T follicular helper cell (primary cell): ENCODE measurements at places on chromosomes 5 and 9.
A peak's percentile ranks its signal among the peaks of the same experiment; 100 is the strongest.

- no peak for DNase-seq
Observed at GRCh38 chr9:33372900-33373299, 29.5 kb downstream of the AQP7 start.

DNA sequence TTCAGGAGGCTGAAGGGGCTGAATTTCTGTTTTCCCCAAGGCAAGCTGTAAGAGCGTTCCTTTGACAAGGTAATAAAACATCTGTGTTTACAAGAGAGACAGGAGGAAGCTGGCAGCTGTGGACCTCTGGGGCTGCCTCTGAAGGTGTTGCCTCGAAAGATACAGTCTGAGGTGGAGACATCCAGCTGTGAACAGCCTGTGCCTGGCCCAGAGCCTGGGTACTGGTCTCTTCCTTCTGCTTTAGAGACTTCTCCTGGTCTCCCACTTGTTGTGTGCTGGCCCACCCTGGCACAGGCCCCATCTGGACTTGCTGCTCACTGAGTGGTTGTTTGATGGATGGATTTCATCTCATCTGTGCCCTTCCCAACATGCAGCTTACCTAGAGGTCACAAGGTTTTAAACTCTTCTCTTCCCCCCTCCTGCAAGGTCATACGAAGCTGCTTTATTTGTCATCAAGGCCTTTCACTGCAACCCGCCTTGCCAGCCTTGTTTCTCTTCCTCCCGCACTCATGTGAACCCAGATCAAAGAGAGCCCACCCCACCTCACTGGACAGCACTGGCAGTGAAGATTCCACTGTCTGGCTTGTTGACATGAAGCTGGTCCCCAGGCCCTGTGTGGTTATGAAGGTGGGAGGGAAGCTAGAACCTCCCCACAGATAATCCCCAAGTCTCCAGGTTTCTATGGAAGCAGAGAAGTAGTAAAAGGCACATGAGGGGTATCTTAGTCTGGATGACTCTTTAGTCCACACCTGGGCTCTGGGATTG, 35.0 kb upstream of the ALDH1B1 start:
- DNase-seq: no peak

DNA sequence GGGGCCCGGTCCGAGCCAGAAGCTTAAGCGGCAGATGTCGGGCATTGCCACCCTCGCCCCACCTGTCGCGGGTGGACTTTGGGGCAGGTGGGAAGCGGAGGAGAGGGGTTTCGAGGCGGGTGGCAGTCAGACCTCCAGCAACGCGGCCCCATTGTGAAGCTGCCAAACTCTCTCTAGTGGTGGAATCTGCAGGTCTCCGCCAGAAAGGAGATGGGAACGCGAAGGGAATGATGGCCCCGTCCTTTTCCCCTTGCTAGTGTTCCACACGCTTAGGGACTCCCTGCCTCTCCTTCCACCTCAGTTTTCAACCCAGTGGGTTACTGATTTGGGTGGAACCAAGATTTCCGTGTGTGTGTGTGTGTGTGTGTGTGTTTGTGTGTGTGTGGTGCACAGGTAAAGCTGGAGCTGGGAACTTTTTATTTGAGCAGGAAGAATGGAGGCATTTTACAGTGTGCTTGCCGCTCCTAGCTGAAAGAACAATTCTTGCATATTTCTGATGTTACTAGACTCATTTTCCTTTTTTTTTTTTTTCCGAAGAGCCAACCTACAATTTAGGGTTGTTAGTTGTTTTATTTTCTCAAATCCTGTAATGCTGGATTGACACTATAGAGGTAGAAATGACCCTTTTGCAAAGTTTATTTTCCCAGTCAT, 1.3 kb downstream of the MACIR start:
- peak; percentile 1 for DNase-seq

- DNase-seq: no peak
Observed at GRCh38 chr5:139232147-139232724, 34.1 kb upstream of the SIL1 start.

GRCh38 chr9:1612886-1613285, 402.3 kb upstream of the SMARCA2 start:
- DNase-seq: no peak

DNA sequence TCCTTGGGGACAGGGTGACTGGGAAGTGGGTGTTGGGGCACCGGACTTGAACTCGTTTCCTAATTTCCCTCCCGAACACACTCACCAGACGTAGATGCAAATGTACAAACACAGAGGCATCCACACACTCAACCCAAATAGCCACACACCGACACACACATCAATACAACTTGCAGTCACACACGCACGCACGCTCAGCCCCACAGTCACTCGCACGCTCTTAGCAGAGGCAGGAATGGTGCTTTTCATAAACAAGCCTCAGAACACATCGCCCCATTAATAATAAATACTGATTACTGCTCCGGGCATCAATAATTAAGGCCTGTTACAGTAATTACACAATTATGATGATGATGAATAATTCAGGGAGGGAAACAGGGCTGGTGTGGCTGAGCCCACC, 5.7 kb downstream of the BARHL1 start:
- no peak for DNase-seq

DNA sequence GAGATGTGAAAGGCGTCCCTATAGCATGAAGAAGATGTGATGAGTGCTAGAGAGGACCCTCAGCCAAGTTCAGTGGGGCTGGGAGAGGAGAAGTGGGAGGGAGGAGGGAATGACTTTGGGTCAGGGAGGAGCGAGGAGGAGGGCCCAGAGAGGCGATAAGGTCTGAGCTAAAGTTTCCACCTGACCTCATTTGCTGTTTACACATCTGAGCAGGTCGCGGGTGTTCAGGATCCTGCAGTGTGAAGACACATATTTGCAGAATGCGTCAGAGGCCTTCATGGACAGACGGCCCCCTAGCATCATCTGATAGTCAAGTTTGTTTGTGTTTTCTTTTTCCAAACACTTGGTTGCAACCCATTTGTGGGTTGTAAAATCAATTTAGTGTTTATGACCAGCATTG, 18.9 kb upstream of the IGFBPL1 start:
- no peak for DNase-seq

DNA sequence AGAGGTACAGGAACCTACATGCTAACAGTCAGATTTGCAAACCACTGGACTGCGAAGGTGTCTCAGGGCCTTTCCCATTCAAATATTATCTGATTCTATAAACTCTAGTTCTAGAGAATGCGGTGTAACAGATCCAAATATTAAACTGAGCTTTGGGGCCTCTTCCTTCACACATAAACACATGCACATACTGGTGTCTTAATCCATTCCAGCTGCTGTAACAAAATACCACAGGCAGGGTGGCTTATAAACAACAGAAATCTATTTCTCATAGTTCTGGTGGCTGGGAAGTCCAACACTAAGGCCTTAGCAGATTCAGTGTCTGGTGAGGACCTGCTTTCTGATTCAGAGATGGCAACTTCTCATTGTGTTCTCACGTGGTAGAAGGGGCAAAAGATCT, 30.2 kb downstream of the RETREG1 start:
- no peak for DNase-seq

DNA sequence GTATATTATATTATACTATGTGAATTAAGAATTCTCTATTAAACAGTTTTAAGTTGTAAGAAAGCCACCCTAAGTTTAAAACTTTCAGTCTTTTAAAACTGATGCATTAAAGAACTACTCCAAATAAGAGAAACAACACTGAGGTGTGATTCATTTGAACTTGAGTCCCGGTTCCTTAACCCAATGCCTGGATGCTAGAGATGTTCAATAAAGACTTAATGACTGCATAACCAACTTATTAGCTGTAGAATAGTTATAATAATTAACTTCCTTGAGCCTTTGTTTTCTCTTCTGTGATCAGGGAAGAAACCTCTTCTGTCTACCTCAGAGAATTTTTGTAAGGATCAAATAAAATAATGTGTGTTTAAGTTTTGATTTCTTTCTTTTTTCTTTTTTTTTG, 45.3 kb upstream of the DENND4C start:
- DNase-seq: no peak

GRCh38 chr5:103473725-103474124, 88.9 kb downstream of the NUDT12 start:
- no peak for DNase-seq

DNA sequence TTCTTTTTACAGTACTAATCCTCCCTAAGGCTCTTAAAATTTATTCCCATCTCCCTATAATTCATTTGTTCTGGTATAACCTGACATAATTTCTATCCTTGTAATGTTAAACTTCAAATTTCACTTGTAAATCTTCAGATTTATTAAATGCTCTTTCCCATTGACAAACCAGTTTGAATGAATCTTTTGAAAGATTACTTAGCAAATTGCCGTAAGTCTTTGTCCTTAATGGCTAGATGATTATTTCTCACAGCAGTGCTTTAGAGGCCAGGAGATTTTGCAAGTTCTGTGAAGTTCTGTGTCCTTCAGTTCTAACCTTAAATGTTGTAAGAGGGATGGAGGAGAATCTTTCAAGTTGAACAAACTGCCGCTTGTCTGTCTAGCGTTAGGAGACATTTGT, 4.2 kb downstream of the SLC44A1 start:
- DNase-seq: no peak

GRCh38 chr5:137218471-137218870, 280.7 kb downstream of the SPOCK1 start:
- no peak for DNase-seq

GRCh38 chr5:129399069-129399468, 61.0 kb upstream of the ADAMTS19 start:
- no peak for DNase-seq
